Fibroblast of skin of back (primary cell): ENCODE measurements at places on chromosomes 11 and 22.

GRCh38 chr11:2940921-2941821 lies 12.0 kb upstream of the PHLDA2 start:
- no peak for DNase-seq

GRCh38 chr11:4044976-4045646 lies 49.5 kb upstream of the RRM1 start:
- DNase-seq = no peak

- DNase-seq = no peak
These were observed 110.0 kb downstream of the KIAA1671 start for GRCh38 chr22:25062386-25063085.

DNA sequence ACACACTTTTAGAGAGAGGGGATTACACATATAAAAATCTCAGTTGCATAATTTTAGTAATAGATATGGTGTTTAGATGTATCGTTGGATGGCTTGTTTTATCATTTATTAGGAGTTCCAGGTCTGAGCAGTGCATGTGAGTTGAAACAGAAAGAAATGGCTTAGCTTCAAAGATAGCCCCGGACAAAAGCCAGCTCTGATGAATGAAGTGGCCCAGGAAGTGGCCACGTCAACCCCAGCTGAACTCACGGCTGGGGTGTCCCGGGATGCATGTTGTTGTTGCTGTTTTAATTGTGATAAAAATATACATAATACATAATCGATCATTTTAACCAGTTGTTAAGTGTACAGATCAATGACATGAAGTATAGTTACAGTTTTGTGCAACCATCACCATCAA lies 1513.6 kb downstream of the BRD1 start:
- no peak for DNase-seq
